Breast epithelium (tissue), 4 donors: ENCODE measurements at places on chromosomes 16 and 17. TPM values are rescaled to one million over a fixed set of nuclear protein-coding genes. Genes with fewer than 3 reads are reported as not detected.

CCL23 gene
- 2.7 TPM for total RNA-seq

GRCh38 chr16:77277141-77277540 is 77.9 kb downstream of the SYCE1L start:
- H3K27ac ChIP-seq: no peak overlapping the region
- no peaks in the 10 kb centered on the region for H3K36me3 ChIP-seq
- H3K4me3 ChIP-seq: no peak overlapping the region
- H3K4me1 ChIP-seq: no peaks in the 10 kb centered on the region
- no peak for DNase-seq
- no peaks in the 10 kb centered on the region for H3K27me3 ChIP-seq

- H3K36me3 ChIP-seq: no peaks in the 10 kb centered on the region
- no peak overlapping the region for H3K4me3 ChIP-seq
- no peaks in the 10 kb centered on the region for H3K27me3 ChIP-seq
- no peaks in the 10 kb centered on the region for H3K4me1 ChIP-seq
Measured at GRCh38 chr17:63917646-63918045, 993 bp downstream of the GH1 start.

KRT17 gene
- total RNA-seq: 1.9 TPM

DNA sequence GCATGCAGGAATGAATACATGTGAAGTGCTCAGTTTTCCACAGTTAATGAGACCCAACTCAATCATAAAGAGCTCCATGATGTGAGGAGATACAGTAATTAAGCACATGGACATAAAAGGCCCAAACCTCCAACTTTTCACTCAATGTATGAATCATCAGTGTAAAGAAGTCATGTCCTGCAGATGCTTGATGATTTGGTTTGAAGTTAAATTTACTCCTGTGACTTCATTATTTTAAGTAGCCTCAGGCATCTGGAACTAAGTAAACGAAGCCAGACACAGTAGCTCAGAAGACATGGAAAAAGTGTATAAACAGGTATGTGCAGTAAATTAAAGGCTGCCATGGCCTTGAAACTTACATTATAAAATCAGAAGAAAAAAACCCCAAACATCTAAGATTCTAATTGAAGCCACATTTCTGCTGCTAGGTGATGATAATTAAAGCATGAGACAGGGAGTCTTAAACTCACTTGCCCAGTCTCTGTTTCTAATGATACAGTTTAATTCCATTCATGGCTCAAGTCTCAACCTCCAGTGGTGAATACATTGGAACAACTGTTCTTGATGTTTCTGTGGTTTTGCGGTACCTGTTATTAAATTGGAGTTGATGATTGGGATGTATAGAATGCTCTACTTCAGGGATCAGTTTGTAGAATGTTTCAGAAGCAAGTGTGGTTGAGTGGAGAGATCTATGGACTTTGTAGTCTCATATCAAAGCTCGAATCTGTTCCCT is 28.9 kb upstream of the CCL2 start:
- no peak overlapping the region for H3K27ac ChIP-seq
- no peaks in the 10 kb centered on the region for H3K4me1 ChIP-seq
- DNase-seq: no peak
- no peaks in the 10 kb centered on the region for H3K27me3 ChIP-seq
- H3K4me3 ChIP-seq: no peak overlapping the region

GRCh38 chr16:55263271-55264250 is 60.4 kb upstream of the IRX6 start:
- no peak for DNase-seq
- H3K27me3 ChIP-seq: no peaks in the 10 kb centered on the region
- H3K4me1 ChIP-seq: no peaks in the 10 kb centered on the region
- no peak overlapping the region for H3K4me3 ChIP-seq
- H3K27ac ChIP-seq: no peak overlapping the region

DNA sequence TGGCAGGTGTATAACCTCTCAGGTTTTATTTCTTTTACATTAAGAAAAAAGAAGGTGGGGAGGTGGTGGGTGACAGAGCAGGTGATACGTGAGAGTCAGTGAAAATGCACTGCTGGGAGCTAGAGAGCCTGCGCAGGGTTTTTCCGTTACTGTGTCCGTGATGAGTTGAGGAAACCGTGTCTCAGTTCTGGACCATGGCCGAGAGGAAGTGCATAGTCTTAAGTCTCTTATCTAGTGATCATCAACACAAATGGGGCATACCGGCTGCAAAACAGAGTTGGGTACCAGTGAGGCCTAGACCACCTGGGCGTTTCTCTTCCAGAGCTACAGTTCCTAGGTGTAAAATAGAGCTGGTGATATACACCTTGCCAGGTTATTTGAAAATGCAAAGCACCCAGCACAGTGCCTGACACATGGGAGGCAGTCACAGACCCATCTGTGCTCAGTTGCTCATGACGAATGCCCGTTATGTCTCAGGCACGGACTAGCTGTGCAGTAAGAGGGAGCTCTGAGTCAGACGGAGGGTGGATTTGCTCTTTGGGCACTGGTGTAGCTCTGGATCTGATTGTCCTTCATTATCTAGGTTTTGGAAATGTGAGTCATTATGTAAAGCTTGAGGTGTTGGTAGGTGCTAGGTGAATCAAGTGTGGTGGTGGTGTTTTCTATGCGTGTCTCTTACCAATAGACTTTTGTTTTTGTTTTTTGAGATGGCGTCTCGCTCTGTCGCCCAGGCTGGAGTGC is 60.9 kb downstream of the RPTOR start:
- no peak for DNase-seq
- no peaks in the 10 kb centered on the region for H3K36me3 ChIP-seq
- H3K27me3 ChIP-seq: no peaks in the 10 kb centered on the region
- no peak overlapping the region for H3K4me3 ChIP-seq
- no peaks in the 10 kb centered on the region for H3K4me1 ChIP-seq

- peaks cover 4% of the 10 kb centered on the region for H3K4me1 ChIP-seq
- no peaks in the 10 kb centered on the region for H3K27me3 ChIP-seq
- no peak overlapping the region for H3K27ac ChIP-seq
- H3K36me3 ChIP-seq: no peaks in the 10 kb centered on the region
- H3K4me3 ChIP-seq: no peak overlapping the region
Measured at GRCh38 chr16:89944773-89945172, 3.8 kb upstream of the DEF8 start.

GRCh38 chr17:78974635-78975591 is 4.8 kb downstream of the LGALS3BP start:
- H3K27me3 ChIP-seq: no peaks in the 10 kb centered on the region
- H3K36me3 ChIP-seq: no peaks in the 10 kb centered on the region
- H3K27ac ChIP-seq: peak overlapping the region; percentile 92
- H3K4me1 ChIP-seq: peaks cover 24% of the 10 kb centered on the region

NRN1L gene
- 1.4 TPM for total RNA-seq

GRCh38 chr16:2243781-2244180 is 7.5 kb downstream of the DNASE1L2 start:
- H3K36me3 ChIP-seq: no peaks in the 10 kb centered on the region
- no peaks in the 10 kb centered on the region for H3K27me3 ChIP-seq
- H3K4me3 ChIP-seq: no peak overlapping the region
- no peak for DNase-seq
- no peaks in the 10 kb centered on the region for H3K4me1 ChIP-seq

DNA sequence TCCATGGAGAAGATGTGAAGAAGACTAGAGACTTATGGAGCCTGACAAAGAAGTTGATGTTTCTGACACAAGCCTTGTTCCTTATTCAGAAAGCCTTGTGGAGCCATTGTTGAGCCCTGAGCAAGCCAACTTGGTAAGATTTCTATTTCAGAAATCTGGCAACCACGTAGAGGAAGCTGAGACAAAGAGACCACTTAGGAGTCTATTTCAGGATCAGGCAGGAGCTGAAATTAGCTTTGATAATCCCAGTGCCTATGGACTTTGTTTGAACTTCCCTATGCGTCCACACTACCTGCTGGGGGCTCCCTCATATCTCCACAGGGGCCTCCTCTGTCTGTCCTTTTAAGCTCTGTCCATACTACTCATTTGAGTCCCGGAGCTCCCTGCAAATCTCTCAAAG is 540.0 kb upstream of the GOT2 start:
- H3K36me3 ChIP-seq: no peaks in the 10 kb centered on the region
- no peak overlapping the region for H3K27ac ChIP-seq
- H3K27me3 ChIP-seq: no peaks in the 10 kb centered on the region
- no peak for DNase-seq
- H3K4me3 ChIP-seq: no peak overlapping the region

GRCh38 chr17:57651451-57651850 is 93.6 kb downstream of the CCDC182 start:
- no peaks in the 10 kb centered on the region for H3K27me3 ChIP-seq
- no peaks in the 10 kb centered on the region for H3K4me1 ChIP-seq
- no peak overlapping the region for H3K27ac ChIP-seq

DNA sequence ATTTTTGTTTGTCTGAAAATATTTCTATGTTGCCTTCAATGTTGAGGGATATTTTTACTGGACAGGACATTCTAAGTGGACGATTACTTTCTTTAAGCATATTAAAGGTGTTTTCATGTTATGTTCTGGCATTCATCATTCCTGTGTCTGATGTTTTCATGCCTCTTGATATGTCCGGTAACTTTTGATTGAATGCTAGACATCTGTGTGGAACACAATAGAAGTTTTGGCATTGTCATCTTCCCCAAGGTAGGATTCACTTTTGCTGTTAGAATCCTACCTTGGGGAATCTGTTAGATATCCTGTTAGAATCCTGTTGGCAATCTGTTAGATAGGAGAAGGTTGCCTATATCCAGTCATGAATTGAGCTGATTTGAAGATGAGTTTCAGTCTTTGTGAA is 28.9 kb downstream of the CACNG5 start:
- H3K27ac ChIP-seq: no peak overlapping the region
- no peaks in the 10 kb centered on the region for H3K4me1 ChIP-seq
- H3K27me3 ChIP-seq: no peaks in the 10 kb centered on the region
- no peaks in the 10 kb centered on the region for H3K36me3 ChIP-seq
